ENCODE measurements at places on chromosomes 1 and 21.

- no peak for DNase-seq
Measured at GRCh38 chr1:147852706-147853225, 49.8 kb upstream of the GJA8 start.

DNA sequence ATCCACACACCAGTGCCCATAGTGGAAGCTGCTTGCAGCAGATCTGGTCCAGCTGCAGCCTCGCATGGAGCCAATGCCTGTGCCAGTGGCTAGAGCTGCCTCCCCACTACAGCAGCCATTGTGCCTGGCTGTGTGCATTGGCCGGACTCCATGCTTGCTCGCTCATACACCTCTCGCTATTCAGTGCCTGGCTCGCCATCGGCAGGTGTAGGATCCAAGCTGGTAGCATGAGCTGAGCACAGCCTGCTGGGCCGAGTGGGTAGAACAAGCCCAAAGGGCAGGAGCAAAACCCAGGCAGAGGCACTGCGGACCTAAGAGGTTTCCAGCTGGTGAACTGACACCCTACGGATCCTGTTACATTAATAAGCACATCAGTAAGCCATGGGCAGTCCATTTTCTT is 1184.1 kb downstream of the AMY1C start:
- DNase-seq = no peak

DNA sequence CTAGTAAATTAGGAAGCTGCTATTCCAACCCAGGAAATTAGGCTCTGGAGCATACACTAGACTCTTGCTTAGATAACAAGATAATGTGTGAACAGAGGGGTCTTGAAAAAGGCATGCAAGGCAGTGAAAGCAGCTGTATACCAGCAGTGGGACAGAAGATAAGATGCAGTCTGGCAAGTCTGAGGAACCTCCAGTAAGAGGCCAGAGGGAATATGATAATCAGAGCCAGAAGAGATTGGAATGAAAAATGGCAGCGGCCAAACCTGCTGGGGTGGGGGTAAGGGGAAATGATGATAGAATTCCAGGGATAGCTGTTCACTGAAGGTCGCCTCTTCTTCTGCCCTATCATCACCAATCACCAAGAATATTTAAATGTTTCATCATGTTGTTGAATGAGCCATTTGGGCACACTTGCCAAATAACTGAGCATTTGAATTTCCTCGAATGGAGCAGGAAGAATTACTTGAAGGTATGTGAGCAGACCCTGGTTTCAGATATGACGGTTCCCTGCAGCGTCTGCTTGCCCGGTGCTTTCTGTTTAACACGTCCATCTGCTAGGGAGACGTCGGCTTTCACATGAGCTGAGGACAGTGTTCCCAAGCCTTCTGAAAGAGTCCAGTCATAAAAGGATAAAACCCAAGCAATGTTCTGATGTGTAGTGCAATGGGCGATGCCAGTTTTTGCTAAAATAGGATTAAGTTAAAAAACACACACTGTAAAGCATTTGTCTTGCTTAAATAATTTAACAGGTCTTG is 173.3 kb downstream of the RWDD3 start:
- DNase-seq = no peak

GRCh38 chr1:86825319-86825718 is 88.6 kb downstream of the SELENOF start:
- no peak for DNase-seq

DNA sequence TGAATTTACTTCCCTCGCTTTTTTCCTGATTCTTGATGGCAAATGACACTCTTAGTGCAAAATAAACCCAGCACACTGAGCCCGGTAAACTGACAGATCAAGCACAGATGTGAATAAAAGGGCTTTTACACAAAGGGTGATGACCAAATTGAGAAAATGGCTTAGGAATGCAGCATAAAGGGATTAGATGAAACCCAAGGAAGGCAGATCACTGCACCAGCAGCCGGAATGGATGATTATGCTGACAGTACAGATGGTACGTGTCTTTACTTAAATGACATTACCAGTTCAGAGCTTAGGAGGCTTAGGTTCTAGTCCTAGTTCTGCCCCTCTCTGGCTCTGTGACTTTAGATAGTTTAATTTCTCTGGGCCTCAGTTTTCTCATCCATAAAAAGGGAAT is 12.0 kb downstream of the PKP1 start:
- DNase-seq = no peak

- DNase-seq = no peak
Measured at GRCh38 chr1:98965394-98965793, 39.3 kb downstream of the PLPPR5 start.

DNA sequence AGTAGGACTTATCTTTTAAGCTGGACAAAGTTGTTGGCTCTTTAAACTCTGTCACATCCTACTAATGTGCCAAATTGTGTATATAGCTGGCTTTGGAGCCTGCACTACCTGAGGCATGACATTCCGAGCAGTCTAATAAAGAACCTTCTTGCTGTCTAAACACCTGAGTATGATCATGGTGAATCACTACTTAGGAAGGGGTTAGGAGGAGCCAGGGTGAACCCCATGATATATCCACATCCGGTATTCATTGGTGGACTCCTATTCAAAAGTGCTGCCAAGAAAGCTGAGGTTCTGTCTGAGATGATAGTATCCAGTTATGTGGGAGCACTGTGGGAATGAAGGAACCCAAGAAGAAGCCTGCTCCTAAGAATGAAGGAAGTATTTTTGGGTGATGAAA is 27.1 kb downstream of the CRNN start:
- DNase-seq = no peak

GRCh38 chr1:39452540-39452939 is 38.9 kb upstream of the BMP8A start:
- DNase-seq = no peak

DNA sequence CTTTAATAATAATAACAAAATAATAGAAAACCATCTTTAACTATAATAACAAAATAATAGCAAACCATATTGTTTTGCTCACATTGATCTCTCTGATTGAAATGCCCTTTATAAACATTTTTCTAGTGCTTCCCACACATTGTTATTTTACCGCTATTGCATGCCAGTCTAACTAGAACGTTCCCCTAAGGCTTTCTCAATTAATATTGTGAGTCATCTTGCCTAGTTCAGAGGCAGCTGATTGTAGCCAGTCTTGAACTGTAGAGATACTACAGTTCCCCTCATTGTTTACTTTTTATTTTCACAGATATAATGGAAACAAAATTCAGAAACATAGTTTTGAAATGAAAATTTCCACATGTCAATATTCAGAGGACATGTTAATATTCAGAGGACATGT is 192.3 kb upstream of the ADGRL4 start:
- no peak for DNase-seq

DNA sequence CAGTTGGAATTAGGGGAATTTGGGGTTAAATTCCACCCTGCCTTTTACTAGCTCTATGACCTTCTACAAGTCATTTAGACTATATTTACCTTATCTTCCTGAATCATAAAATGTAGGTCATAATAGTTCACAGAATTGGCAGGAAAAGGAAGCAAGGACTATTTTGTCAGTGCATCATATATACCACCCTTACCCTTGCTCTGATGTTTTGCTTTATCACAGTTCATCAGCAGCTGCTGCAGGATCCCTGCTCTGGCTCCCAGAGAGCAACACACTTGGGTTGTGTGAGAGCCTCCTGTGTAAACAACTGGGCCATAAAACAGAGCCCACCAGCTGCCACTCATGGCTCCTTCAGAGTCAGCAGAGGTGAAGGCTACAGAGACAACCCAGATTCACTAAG is 631.6 kb upstream of the CAMK1G start:
- DNase-seq = no peak

DNA sequence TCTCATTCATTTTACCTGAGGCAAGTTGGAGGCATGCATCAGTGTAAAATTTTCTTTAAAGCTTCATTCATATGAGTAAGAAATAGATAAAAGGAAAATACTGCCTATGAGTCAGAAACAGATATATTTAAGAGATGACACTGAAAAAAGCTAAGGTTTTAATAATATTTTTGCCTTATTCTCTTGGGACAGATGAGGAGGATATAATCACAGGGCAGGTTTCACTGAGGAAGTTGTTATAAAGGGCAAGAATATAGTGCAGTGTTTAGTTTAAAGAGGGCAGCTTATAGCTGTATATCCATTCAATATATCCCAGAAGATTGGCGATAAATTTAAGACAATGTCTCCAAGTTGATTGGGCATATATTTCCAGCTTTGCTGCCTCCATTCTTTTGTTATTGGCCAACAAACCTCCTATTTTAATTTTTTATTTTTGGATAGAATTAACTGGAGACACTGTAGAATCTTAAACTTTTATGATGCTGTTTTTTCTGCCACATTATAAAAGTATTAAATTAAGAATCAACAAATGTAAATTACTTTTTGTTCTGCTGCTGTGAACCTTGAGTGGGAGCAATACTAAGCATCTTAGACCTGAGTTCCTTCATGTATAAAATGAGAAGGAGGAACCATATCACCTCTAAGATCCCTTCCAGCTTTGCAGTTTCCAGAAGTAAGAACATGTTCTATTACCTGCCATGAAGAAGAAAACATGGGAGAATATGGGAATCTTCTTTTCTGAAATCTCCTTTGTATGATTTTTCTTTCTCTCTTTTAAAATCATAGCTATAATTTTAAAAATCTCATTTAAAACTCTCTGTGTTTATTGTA is 171.6 kb downstream of the S1PR1 start:
- DNase-seq = no peak

- DNase-seq = no peak
Measured at GRCh38 chr21:24046829-24047443, 1560.3 kb downstream of the MRPL39 start.

DNA sequence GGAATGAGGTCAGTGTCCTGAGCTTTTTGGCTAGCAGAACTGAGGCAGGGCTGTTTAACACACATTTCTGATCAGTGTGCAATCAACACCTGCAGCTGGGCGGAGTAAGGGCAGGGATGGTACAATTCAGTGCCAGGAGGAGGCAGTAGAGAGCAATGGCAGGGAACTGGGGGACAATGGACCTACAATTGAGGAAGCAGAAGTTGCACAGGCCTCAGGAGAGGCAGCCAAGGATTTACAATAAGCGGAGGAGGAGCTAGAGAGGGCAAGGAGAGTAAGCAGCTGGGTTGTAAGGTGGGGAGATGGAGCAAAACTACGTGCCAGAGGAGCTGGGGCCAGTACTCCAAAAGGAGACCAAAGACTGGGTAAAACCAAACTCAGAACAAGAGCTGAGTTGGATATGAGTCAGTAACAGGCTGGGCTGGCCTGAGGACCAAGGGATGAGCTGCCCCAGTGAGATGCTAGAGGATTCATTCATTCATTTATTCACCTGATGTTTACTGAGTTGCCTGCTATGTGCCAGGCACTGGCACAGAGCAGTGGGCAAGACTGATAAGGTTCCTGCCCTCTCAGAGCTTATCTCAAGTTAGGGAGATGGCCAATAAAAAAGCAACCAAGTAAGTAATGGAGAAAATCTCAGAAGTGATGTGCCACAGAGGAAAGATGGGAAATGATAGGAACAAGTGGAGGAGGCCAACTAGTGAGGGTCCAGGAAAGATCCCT is 10.4 kb upstream of the GALE start:
- no peak for DNase-seq

DNA sequence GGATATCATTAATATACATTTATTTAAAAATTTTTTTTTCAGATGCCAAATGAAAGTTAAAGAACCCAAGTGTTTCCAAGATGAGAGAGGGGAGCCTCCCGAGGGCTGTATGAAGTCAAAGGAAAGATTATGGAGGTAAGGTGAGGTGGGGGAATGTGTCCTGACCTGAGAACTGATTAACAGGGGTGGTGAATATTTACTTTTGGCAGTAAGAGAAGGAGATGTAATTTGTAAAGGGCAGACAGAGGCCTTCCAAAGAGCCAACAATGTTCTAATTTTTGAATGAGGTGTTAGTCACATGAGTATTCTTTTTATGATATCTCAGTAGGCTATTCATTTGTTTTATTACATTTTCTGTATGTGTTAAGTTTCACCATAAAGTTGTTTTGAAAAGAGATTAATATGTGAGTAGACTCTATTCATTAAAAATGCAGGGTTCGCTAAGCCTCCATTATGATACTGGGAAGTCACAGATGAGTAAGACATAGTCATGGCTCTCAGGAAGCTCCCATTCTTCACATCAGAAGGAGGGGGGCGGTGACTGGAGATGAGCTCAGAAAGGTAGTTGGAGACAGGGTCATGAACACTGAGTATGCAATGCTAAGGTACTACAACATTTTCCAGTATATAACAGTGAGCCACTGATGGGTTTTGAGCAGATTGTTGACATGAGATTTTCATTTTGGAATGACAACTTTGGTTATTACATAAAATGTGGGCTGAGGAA is 62.4 kb upstream of the TNFSF18 start:
- no peak for DNase-seq

DNA sequence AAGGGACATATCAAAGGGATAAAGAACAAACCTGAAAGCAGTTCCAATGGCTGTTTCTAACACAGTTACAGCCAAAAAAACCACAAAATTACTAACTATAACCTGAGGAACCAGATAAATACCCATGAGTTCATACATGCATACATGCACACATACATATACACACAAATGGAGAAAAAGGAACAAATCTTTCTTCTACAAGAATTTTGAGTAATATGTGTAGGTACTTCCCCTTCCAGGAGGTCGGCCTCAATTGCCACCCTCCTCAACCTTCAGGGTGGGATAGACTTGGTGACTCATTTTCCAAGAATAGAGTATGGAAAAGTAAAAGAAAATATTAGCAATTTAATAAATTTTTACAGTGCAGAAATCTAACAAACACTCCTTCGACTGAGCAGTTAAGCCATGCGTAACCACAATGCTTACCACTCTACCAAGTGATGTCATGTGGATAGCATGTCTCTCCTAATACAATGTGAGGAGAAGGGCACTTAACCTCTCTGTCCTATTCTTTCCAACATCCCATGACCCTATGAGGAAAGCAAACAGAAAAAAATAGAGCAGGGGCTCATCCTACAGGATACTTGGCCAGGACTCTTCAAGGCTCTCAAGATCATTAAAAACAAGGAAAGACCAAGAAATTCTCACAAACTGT is 243.0 kb upstream of the RUNX1 start:
- DNase-seq = no peak

- no peak for DNase-seq
Measured at GRCh38 chr1:232558954-232559353, 71.0 kb downstream of the SIPA1L2 start.

- no peak for DNase-seq
Measured at GRCh38 chr1:26016258-26016952, 5.2 kb upstream of the EXTL1 start.

DNA sequence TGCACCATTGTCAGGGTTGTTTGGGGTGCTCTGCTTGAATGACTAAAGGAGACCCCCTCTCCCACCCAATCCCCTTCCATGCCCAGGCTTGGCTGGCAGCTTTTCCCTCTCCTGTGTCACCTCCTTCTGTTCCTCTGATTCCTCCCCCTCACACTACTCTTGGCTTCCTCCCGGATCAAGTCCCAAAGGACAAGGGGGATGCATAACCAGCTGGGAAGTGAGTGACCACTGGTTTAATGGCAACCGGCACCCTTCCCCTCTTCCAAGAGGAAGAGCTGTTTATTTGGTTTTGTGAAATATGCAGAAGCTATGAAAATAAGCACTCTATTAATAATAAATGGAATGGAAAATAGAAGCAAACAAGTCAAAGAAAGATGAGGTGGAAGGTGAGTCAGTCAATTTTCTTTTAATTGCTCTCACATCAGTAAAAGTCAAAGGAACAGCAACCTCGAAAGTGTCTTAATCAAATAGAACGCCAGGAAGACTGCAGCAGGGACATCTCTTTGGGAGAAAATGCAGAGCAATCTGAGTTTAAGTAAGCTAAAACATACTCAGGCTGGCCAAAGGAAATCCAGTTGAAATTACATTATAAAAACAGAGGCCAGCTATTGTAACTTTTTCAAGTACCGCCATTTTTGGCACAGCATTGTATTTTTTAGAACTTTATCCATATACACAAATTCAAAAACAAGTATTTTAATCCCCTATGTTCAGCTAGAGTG is 322.5 kb downstream of the SIPA1L2 start:
- DNase-seq = no peak

Measured in activated naive CD4-positive, alpha-beta T cell (primary cell).